PC-3 (cell line): ENCODE measurements at places on chromosomes 3 and 15. TPM values are rescaled to one million over a fixed set of nuclear protein-coding genes. Genes with fewer than 3 reads are reported as not detected.

The GPR149 gene
- total RNA-seq, result not detected in 2 replicates

- H3K36me3 ChIP-seq, result peaks cover 21% of the 10 kb centered on the region
- peak overlapping the region; percentile 59 for H3K27ac ChIP-seq
- peak overlapping the region; percentile 91 for H3K4me3 ChIP-seq
- DNase-seq, result no peak
Measured at GRCh38 chr15:84653584-84653909, 536 bp downstream of the WDR73 start.

The KIF7 gene
- 18.8 and 27.2 TPM in 2 replicates for total RNA-seq

- no peak overlapping the region for H3K27ac ChIP-seq
- peak; percentile 10 for DNase-seq
- H3K36me3 ChIP-seq, result no peaks in the 10 kb centered on the region
- H3K27me3 ChIP-seq, result no peaks in the 10 kb centered on the region
- H3K4me3 ChIP-seq, result no peak overlapping the region
Measured at GRCh38 chr3:55364421-55364820, 122.7 kb downstream of the WNT5A start.

GRCh38 chr3:79618883-79619282 is 148.9 kb downstream of the ROBO1 start:
- no peaks in the 10 kb centered on the region for H3K36me3 ChIP-seq
- H3K4me1 ChIP-seq, result no peaks in the 10 kb centered on the region
- no peak overlapping the region for H3K4me3 ChIP-seq
- no peaks in the 10 kb centered on the region for H3K27me3 ChIP-seq

The ADAMTS9 gene
- 0.55 TPM in 1 of 2 replicates, not detected in the other for total RNA-seq

DNA sequence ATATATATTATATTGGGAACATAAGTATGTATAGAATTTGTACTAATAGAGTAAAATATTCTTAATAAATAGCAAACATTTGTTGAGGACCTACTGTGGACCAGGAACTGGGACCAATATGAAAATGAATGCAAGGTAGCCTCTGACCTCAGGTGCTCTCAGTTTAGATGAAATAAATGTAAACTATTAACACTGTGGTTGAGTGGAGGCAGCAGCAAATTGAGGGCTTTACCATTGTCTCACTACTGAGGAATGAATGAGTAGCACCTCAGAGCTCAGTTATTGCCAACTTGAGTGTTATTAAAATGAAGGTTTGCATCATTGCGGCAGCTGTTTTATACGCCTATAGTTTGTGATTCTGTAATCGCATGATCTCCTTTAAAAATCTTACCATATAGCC is 90.9 kb upstream of the CGNL1 start:
- no peaks in the 10 kb centered on the region for H3K4me1 ChIP-seq
- no peaks in the 10 kb centered on the region for H3K36me3 ChIP-seq
- no peak overlapping the region for H3K4me3 ChIP-seq
- H3K27ac ChIP-seq, result no peak overlapping the region

The CEP70 gene
- total RNA-seq, result 11.3 and 16.7 TPM in 2 replicates

GRCh38 chr3:161559177-161559998 is 62.8 kb downstream of the OTOL1 start:
- H3K27me3 ChIP-seq, result no peaks in the 10 kb centered on the region
- H3K27ac ChIP-seq, result no peak overlapping the region
- peak overlapping the region; percentile 58 for H3K4me3 ChIP-seq
- peaks cover 34% of the 10 kb centered on the region for H3K4me1 ChIP-seq

The SLCO3A1 gene
- 0.07 and 0.35 TPM in 2 replicates for total RNA-seq

GRCh38 chr3:63132461-63133250 is 145.5 kb upstream of the SYNPR start:
- H3K36me3 ChIP-seq, result no peaks in the 10 kb centered on the region
- H3K27ac ChIP-seq, result no peak overlapping the region
- no peaks in the 10 kb centered on the region for H3K27me3 ChIP-seq
- no peak for DNase-seq
- H3K4me3 ChIP-seq, result no peak overlapping the region

The NPAP1 gene
- total RNA-seq, result not detected in 2 replicates

GRCh38 chr3:69214241-69214640 is 91.8 kb upstream of the LMOD3 start:
- peaks cover 18% of the 10 kb centered on the region for H3K4me1 ChIP-seq
- no peaks in the 10 kb centered on the region for H3K27me3 ChIP-seq
- DNase-seq, result peak; percentile 19
- no peak overlapping the region for H3K27ac ChIP-seq
- H3K36me3 ChIP-seq, result no peaks in the 10 kb centered on the region
- no peak overlapping the region for H3K4me3 ChIP-seq

The FANCD2OS gene
- not detected in 2 replicates for total RNA-seq

- H3K4me1 ChIP-seq, result no peaks in the 10 kb centered on the region
- H3K27ac ChIP-seq, result no peak overlapping the region
- H3K36me3 ChIP-seq, result no peaks in the 10 kb centered on the region
- no peak for DNase-seq
- no peaks in the 10 kb centered on the region for H3K27me3 ChIP-seq
- H3K4me3 ChIP-seq, result no peak overlapping the region
Measured at GRCh38 chr3:73781541-73781940, 156.8 kb upstream of the PDZRN3 start.

DNA sequence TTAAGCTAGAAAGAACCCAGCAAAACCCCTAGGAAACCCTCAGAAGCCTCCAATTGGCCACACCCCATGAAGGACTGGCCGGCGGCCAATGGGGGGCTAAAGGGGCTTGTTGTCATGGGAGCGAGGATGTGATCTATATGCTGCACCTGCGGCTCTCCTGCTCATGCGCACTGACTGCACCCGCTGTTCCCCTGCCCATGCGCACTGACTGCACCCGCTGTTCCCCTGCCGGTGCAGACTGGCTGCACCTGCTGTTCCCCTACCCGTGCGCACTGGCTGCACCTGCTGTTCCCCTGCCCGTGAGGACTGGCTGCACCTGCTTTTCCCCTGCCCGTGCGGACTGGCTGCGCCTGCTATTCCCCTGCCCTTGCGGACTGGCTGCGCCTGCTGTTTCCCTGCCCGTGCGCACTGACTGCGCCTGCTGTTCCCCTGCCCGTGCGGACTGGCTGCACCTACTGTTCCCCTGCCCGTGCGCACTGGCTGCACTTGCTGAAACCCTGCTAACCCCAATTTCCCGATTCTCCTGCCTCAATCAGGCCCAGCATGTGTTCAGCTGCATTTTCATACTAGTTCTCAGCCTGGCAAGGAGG is 16.8 kb upstream of the MCCC1 start:
- DNase-seq, result peak; percentile 48
- no peaks in the 10 kb centered on the region for H3K36me3 ChIP-seq
- H3K4me3 ChIP-seq, result peak overlapping the region; percentile 67
- no peaks in the 10 kb centered on the region for H3K27me3 ChIP-seq

- no peak overlapping the region for H3K4me3 ChIP-seq
- H3K27ac ChIP-seq, result no peak overlapping the region
- H3K27me3 ChIP-seq, result no peaks in the 10 kb centered on the region
- peaks cover 81% of the 10 kb centered on the region for H3K36me3 ChIP-seq
- no peak for DNase-seq
Measured at GRCh38 chr15:69443032-69443611, 9.5 kb upstream of the RPLP1 start.

DNA sequence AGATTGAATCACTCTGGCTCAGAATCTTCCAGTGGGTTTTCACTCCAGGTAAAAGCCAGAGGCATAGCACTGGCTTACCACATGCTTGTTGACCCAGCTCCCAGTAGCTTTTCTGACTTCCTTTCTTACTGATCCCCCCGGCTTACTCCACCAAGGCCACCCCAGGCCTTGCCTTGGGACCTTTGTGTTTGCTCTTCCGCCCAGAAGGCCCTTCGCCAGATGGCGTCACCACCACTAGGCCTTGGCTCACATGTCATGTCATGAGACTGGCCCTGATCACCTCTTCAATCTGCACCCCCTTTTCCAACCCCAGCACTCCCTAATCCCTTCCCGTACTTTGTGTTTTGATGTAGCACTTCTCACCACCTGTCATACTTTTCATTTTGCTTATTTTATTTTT is 98.5 kb upstream of the UMPS start:
- no peak overlapping the region for H3K27ac ChIP-seq
- no peak for DNase-seq
- no peaks in the 10 kb centered on the region for H3K4me1 ChIP-seq
- H3K27me3 ChIP-seq, result no peaks in the 10 kb centered on the region
- H3K36me3 ChIP-seq, result no peaks in the 10 kb centered on the region
- H3K4me3 ChIP-seq, result no peak overlapping the region

DNA sequence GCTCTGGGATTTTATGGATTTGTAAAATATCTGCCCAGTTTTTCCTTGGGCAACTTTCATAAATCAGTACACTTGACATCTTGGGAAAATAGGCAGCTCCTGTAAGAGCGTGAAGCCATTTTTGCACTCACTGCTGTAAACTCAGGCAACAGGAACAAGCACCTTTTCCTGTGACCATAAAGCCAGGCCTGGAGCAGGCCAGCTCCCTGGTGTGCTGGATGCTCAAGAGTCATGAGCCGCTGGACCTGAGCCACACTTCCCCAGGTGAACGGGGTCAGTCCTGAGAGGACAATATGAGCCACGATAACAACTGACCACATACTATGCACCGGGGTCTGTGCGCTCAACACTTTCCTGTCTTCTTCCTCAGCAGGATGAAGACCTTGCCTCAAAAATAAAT is 158.2 kb downstream of the NUP210 start:
- H3K27me3 ChIP-seq, result no peaks in the 10 kb centered on the region
- no peak overlapping the region for H3K27ac ChIP-seq
- H3K36me3 ChIP-seq, result no peaks in the 10 kb centered on the region
- H3K4me1 ChIP-seq, result no peaks in the 10 kb centered on the region; the same call in 1 of the 2 replicates
- no peak for DNase-seq

DNA sequence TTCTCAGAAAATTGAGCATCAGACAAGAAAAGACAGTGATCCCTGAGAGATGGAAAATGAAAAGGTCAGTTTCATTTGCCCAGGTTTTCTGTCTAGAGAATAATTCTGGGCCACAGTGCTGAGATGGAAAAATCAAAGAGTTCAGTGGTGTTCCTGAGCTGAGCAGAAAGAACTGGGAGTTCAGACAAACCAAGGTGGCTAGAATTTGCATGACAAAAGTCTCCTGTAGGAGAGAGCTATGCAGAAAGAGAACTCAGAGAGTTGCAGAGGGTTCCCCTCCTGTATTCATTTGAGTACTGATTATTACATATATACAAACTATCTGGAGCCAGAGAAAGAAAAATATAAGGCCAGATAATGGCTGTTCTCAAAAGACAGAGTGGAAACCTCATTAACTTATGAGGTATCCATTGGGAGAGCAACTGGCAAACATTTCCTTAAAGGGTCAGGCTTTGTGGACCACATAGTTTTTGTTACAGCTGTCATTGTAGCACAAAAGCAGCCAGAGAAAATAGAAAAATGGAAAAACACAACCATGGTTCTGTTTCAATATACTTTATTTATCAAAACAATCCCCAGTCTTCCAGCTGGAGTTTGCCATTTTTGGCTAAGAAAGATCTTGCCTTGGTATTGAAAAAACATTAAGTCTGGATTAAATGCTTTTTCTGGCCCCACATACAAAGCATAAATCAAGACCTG is 1004.1 kb downstream of the TBL1XR1 start:
- H3K27ac ChIP-seq, result no peak overlapping the region
- no peaks in the 10 kb centered on the region for H3K36me3 ChIP-seq
- no peaks in the 10 kb centered on the region for H3K27me3 ChIP-seq
- H3K4me3 ChIP-seq, result no peak overlapping the region
- H3K4me1 ChIP-seq, result no peaks in the 10 kb centered on the region

- H3K27ac ChIP-seq, result no peak overlapping the region
- no peak overlapping the region; the same call in 1 of the 2 replicates for H3K4me3 ChIP-seq
Measured at GRCh38 chr3:135964160-135964955, 1.2 kb upstream of the PPP2R3A start.

The NEK10 gene
- 0.98 and 1.7 TPM in 2 replicates for total RNA-seq

DNA sequence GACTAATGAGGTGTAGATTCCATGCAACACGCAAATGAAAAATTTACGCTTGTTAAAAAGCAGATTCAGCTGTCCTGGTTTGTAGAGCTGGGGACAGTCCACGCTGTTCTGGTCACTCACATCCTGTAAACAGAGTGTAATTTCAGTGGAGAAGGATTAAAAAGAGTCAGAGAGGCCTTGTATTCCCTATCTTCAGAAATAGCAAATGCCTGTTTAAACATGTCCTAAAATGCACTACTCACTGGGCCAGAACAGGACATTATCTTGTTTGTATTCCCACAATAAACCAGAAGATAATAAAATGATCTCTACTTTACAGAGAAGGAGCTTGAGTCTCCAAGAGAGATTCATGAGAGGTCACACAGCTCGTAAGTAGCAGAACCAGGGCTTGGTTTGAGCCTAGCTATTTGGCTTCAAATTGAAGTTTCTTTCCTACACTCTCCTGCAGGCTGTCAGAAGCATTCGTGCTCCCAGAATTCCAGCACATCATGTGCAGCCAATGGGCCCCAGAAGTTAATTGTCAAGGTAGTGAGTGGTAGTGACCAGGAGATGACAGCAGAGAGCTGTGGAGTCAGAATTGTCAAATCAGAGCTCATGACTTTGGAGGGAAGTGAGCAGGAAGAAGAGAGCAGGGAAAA is 242.5 kb downstream of the ATP8B4 start:
- no peak overlapping the region for H3K27ac ChIP-seq
- H3K27me3 ChIP-seq, result no peaks in the 10 kb centered on the region
- H3K4me1 ChIP-seq, result no peaks in the 10 kb centered on the region
- peak; percentile 42 for DNase-seq

DNA sequence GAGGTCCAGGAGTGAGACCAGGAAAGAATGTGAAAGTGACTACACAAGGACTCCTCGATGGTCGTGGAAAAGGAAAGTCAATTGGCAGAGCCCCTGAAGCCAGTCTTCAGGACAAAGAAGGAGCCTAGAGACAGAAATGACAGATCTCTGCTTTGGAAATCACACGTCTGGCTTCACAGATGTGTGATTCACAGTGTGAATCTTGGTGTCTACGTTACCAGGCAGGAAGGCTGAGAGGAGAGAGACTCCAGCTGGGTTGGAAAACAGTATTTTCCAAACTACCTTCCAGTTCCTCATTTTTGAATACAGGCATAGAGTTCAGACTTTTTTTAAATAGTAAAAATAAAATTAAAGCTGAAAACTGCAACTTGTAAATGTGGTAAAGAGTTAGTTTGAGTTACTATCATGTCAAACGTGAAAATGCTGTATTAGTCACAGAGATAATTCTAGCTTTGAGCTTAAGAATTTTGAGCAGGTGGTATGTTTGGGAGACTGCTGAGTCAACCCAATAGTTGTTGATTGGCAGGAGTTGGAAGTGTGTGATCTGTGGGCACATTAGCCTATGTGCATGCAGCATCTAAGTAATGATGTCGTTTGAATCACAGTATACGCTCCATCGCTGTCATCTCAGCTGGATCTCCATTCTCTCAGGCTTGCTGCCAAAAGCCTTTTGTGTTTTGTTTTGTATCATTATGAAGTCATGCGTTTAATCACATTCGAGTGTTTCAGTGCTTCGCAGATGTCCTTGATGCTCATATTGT is 6.0 kb downstream of the CCR2 start:
- peak; percentile 20 for DNase-seq
- peaks cover 14% of the 10 kb centered on the region for H3K4me1 ChIP-seq
- H3K36me3 ChIP-seq, result no peaks in the 10 kb centered on the region
- H3K27me3 ChIP-seq, result peaks cover 10% of the 10 kb centered on the region
- H3K27ac ChIP-seq, result no peak overlapping the region
